ENCODE measurements at places on chromosomes 3 and 15. TPM values are rescaled to one million over a fixed set of nuclear protein-coding genes. Genes with fewer than 3 reads are reported as not detected.

- no peak for DNase-seq
- no peaks in the 10 kb centered on the region for H3K4me1 ChIP-seq
- peaks cover 2% of the 10 kb centered on the region for H3K36me3 ChIP-seq
- H3K27me3 ChIP-seq = no peaks in the 10 kb centered on the region
Measured at GRCh38 chr3:9385187-9386077, 12.0 kb upstream of the SETD5 start.

DNA sequence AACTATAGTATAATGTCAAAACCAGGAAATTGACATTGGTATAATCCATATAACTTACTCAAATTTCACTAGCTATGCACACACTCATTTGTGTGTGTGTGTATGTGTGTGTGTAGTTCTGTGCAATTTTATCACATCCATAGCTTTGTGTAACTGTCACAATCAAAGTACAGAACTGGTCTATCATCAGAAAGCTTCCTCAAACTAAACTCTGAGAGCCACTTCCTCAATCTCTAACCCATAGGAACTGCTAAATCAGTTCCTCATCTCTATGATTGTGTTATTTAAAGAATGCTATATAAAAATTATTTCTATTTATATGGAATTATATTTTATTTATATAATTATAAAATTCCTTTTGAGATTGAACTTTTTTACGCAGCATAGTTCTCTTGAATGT, 18.1 kb downstream of the LNP1 start:
- H3K27me3 ChIP-seq = no peaks in the 10 kb centered on the region
- no peak overlapping the region for H3K4me3 ChIP-seq

DNA sequence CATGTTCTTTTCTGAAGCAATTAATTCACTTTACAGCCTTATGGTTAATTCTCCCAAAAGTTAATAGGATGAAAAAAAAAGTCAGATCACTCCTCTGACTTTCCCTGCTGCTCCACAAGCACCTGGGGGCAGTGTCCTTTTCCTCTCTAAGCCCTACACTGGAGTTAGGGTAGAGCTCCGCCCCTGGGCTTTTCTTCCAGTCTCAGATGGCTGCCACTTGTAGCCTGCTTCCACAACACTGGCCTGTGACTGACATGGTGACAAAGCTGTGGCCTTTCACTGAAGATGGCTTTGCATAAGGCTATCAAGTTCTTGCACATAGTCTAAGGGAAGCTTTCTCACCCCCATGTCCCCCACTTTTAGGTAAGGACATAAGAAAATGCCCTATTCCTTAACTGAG, 1.3 kb upstream of the MON1A start:
- no peaks in the 10 kb centered on the region for H3K36me3 ChIP-seq
- H3K27me3 ChIP-seq = no peaks in the 10 kb centered on the region
- H3K4me3 ChIP-seq = no peak overlapping the region
- DNase-seq = peak; percentile 50

- no peak for DNase-seq
- H3K4me3 ChIP-seq = no peak overlapping the region
- H3K36me3 ChIP-seq = no peaks in the 10 kb centered on the region
Measured at GRCh38 chr3:122886946-122887345, 92.1 kb downstream of the SLC49A4 start.

DNA sequence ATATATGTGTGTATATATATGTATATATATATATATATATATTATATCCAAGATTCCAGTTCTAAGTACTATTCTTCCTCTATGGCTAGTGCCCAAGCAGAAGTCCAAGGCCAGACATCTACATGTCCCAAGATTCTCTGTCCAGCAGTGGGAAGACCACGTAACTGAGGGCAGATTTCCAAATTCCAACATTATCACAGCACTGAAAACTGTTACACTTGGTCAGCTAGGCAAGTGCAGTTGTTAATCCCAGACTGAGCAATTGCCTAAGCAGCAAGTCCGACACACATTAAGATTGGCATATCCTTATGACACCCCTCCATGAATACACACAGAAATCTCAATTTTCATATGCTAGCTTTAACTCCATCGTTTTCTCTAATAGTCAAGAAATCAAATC, 1148.5 kb downstream of the IGSF11 start:
- no peaks in the 10 kb centered on the region for H3K36me3 ChIP-seq
- no peak overlapping the region for H3K27ac ChIP-seq
- H3K4me3 ChIP-seq = no peak overlapping the region
- H3K27me3 ChIP-seq = no peaks in the 10 kb centered on the region
- H3K4me1 ChIP-seq = no peaks in the 10 kb centered on the region

- H3K27ac ChIP-seq = no peak overlapping the region
- no peak overlapping the region for H3K4me3 ChIP-seq
- H3K4me1 ChIP-seq = no peaks in the 10 kb centered on the region
- no peaks in the 10 kb centered on the region for H3K27me3 ChIP-seq
- DNase-seq = no peak
Measured at GRCh38 chr3:9153904-9154619, 95.4 kb downstream of the SRGAP3 start.

GRCh38 chr3:171295484-171296373, 164.5 kb downstream of the TNIK start:
- H3K4me1 ChIP-seq = peaks cover 2% of the 10 kb centered on the region
- H3K27me3 ChIP-seq = no peaks in the 10 kb centered on the region

- H3K4me3 ChIP-seq = no peak overlapping the region
- H3K4me1 ChIP-seq = no peaks in the 10 kb centered on the region
- H3K27me3 ChIP-seq = no peaks in the 10 kb centered on the region
- H3K27ac ChIP-seq = no peak overlapping the region
- H3K36me3 ChIP-seq = no peaks in the 10 kb centered on the region
- no peak for DNase-seq
Measured at GRCh38 chr3:53939086-53939582, 47.5 kb upstream of the SELENOK start.

DNA sequence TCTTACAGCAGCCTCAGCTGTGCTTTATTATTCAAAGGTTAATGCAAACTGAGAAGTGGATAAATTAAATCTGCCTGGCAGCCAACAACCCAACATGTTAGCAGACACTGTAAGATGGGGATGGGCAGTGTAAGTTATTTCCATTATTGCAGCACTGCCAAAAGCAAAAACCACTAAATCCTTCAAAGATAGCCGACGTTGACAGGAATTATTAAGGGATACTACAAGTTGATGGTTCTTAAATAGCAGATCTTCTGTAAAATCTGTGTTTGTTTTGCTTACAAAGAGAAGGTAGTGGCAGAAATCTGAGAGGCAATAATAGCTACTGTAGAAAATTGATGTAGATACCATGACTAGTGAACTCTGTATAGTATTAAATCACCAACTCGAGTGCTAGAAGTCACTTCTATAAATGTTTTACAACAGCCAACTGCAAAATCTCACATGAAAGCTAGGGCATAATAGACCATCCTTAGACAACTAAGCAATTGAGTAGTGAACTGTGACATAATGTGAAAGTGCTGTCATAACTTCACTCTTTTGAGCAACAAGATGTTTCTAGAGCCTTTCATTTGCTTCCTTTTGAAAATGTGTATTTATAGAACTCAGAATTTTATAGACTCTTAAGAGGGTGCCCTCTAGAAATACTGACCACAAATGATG, 278.6 kb downstream of the UBE2E2 start:
- H3K36me3 ChIP-seq = no peaks in the 10 kb centered on the region
- no peak overlapping the region for H3K27ac ChIP-seq
- DNase-seq = no peak
- no peak overlapping the region for H3K4me3 ChIP-seq
- peaks cover 2% of the 10 kb centered on the region for H3K4me1 ChIP-seq
- H3K27me3 ChIP-seq = no peaks in the 10 kb centered on the region

- no peaks in the 10 kb centered on the region for H3K27me3 ChIP-seq
- peaks cover 3% of the 10 kb centered on the region for H3K4me1 ChIP-seq
- H3K4me3 ChIP-seq = no peak overlapping the region
- DNase-seq = peak; percentile 73
- H3K27ac ChIP-seq = peak overlapping the region; percentile 52
- H3K36me3 ChIP-seq = no peaks in the 10 kb centered on the region
Measured at GRCh38 chr3:124315215-124316033, 323.5 kb upstream of the ROPN1 start.

GRCh38 chr15:81298611-81299010, 25.3 kb downstream of the STARD5 start:
- no peak overlapping the region for H3K27ac ChIP-seq
- no peaks in the 10 kb centered on the region for H3K36me3 ChIP-seq

- no peak overlapping the region for H3K27ac ChIP-seq
- DNase-seq = peak; percentile 22
- no peaks in the 10 kb centered on the region for H3K4me1 ChIP-seq
- H3K36me3 ChIP-seq = no peaks in the 10 kb centered on the region
- no peaks in the 10 kb centered on the region for H3K27me3 ChIP-seq
- no peak overlapping the region for H3K4me3 ChIP-seq
Measured at GRCh38 chr3:184784731-184785500, 27.1 kb upstream of the VPS8 start.

GRCh38 chr3:187259171-187259570, 32.4 kb downstream of the MASP1 start:
- no peak for DNase-seq
- no peak overlapping the region for H3K27ac ChIP-seq
- H3K27me3 ChIP-seq = no peaks in the 10 kb centered on the region
- no peaks in the 10 kb centered on the region for H3K4me1 ChIP-seq
- no peaks in the 10 kb centered on the region for H3K36me3 ChIP-seq
- H3K4me3 ChIP-seq = no peak overlapping the region

DNA sequence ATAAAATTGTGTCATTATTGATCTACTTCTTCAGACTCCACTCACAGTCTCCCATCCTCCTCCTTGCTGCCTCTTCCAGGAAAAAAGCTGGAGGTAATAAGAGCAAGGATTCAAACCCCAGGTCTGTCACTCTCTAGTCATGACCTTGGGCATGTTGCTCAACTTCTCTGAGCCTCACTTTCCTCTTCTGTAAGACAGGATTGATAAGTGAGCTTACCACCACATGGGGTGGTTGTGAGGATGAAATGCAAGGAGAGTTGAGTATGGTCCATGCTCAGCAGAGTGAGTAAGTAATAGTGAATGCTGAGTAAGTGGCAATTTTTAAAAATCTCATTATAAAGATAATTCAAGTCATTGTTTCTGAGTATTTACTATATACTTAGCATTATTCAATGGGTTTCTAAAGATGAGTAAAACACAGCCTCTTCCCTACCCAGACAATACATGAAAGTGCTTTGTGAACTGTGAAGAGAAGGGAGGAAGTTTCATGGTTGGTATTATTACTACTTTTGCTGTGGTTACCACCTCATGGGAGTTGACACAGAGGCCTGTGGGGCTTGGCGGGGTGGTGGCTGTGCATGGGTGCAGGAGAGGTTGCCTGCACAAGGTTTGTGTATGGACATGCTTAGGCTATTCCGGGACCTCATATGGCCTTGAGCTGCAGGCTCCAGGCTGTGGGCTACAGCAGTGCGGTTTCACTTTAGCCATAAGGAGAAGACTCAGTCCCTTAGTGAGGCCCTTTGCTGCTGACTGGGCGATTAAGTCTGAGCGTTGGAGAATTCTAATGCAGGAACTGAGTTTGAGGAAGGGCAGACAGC, 30.0 kb downstream of the SLC6A11 start:
- no peaks in the 10 kb centered on the region for H3K27me3 ChIP-seq
- no peak overlapping the region for H3K4me3 ChIP-seq
- DNase-seq = peak; percentile 63
- H3K36me3 ChIP-seq = no peaks in the 10 kb centered on the region
- no peaks in the 10 kb centered on the region for H3K4me1 ChIP-seq

DNA sequence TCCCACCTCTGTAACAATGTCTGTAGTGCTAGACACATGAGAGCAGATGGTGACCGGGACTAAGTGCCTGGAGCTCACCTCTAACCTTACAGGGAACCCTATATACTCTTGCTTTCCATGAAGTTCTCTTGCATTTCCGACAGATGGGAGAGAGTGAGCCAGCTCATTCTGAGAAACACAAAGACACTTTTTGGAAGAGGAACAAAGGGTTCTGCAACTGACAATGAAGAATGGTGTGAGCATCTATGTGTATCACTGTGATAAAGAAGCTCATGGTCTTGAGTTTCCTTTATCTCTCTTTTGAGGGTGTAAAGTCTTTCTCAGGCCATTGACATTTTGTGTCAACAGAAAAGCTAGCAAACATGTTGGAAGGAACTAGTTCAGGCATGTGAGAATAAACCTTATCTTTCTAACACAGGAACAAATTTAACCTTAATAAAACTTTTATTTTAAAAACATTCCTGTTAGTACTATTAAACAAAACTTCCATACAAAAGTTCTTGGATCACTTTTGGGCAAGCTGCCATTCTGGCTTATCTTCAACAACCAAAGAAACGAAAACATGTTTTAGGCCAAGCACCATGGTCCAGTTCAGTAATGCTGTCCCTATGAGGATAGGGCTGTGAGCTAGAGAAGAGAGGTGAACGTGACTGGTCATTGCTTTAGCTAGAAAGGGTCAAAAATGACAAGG, 142.7 kb downstream of the THRB start:
- H3K4me3 ChIP-seq = no peak overlapping the region
- no peaks in the 10 kb centered on the region for H3K27me3 ChIP-seq
- H3K4me1 ChIP-seq = peaks cover 11% of the 10 kb centered on the region
- no peaks in the 10 kb centered on the region for H3K36me3 ChIP-seq
- peak; percentile 52 for DNase-seq

DNA sequence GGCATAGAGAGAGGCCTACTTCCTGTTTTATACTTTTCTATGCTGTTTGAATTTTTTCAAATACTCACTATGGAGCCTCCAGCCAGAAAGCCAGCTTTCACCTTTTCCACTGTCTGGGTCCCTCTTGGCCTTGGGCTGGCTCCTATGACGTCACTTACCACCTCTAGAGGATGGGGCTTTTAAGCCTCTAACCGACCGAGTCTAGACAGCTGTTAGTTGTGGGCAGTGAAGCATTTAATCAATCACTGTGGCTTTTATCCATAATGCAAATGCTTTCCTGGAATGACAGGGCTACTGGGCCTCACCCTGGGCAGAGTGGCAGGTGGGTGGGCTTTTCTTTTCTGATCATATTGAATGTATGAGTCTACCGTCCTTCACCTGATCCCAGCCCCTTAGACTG, 61.9 kb downstream of the LRRK1 start:
- no peaks in the 10 kb centered on the region for H3K36me3 ChIP-seq

- no peak overlapping the region for H3K27ac ChIP-seq
- DNase-seq = no peak
- H3K4me3 ChIP-seq = no peak overlapping the region
- H3K4me1 ChIP-seq = no peaks in the 10 kb centered on the region
Measured at GRCh38 chr3:32009101-32009500, 27.6 kb downstream of the ZNF860 start.

RASA2 gene
- total RNA-seq = 26.1 TPM

TRAT1 gene
- total RNA-seq = 1.3 TPM

TERC gene
- total RNA-seq = 12.4 TPM

FGD5 gene
- 61.6 TPM for total RNA-seq

BCHE gene
- 1.9 TPM for total RNA-seq

All from aorta (tissue), 5 donors.